WTC11 (cell line): ENCODE measurements at places on chromosomes 4 and X.

DNA sequence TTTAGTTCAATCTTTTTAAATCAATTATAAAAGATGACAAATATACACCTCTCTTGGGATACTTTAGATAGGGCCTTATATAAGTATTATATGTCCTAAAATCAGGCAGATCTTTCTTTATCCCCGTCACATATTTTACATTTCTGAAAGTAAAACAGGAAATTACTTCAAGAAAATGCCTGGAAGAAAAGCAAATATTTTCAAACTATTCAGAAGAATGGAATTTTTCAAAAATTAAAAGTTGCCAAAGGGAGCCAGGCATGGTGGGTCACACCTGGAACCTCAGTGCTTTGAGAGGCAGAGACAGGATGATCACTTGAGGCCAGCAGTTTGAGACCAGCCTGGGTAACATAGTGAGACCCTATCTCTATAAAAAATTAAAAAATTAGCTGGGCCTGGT, 34.4 kb downstream of the MGARP start:
- DNase-seq, result no peak

GRCh38 chr4:7631288-7632014, 196.7 kb upstream of the PSAPL1 start:
- no peak for DNase-seq

DNA sequence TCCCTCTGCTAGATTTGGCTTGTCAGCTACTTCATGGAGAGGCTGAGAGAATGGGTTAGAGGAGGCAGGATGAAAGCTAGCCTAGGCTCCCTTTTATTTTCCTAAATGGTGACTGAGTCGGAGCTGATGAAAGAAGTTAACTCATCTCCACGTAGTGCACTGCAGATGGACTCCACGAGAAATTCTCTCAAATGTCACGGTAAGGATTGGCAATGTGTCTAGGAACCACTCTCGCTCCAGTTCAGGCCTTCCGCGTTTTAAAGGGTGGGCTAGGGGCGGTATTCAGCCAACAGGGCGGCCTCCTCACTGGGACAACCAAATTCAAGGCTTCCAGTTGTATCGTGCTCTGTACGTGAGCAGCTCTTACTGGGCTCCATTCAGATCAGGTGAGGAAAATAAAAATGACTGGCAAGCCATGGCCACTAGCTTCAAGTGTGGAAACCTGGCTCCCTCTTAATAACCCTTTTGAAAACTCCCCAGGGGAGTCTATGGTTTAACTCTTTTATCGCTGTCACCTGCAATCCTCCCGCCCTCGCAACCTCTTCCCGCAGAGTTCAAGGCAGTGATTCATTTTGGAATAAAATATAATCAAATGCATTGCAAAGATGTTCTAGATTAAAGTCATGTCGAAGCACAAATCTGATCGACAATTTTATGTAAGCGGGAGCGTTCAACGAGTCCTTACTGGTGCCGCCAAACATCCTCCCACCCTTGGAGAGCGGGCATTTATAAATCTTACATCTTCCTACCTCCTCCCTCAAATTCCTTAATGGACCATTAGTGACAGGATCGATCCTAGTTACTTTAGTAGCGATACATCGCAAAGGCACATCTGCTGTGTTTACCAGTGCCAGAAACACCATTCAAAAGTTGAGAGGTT, 1.2 kb downstream of the SPOCK3 start:
- DNase-seq, result no peak

GRCh38 chr4:88382621-88383020, 4.0 kb downstream of the HERC6 start:
- DNase-seq, result no peak

- peak; percentile 17 for DNase-seq
Observed at GRCh38 chrX:57227691-57228090, 58.8 kb upstream of the FAAH2 start.

- no peak for DNase-seq
Observed at GRCh38 chr4:101782546-101782945, 8.0 kb upstream of the BANK1 start.

GRCh38 chrX:150533863-150534262, 34.6 kb upstream of the MTM1 start:
- no peak for DNase-seq

DNA sequence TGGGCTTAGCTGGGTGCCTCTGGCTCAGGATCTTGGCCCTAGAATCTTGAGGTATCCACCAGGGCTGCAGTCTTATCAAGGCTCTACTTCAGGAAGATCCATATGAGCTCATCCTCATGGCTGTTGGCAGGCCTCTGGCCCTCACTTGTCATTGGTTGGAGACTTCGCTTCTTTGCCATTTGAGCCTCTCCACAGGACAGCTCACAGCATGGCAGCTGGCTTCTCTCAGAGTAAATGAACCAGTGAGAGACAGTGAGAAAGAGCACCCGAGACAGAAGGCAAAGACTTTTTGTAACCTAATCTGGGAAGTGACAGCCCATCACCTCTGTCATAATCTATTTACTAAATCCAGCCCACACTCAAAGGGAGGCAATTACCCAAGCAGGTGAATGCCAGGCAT, 236.8 kb downstream of the GPAT3 start:
- DNase-seq, result no peak

- no peak for DNase-seq
Observed at GRCh38 chr4:41517747-41518146, 20.2 kb upstream of the LIMCH1 start.

GRCh38 chrX:270848-271367, 10.3 kb upstream of the PLCXD1 start:
- DNase-seq, result peak; percentile 13

DNA sequence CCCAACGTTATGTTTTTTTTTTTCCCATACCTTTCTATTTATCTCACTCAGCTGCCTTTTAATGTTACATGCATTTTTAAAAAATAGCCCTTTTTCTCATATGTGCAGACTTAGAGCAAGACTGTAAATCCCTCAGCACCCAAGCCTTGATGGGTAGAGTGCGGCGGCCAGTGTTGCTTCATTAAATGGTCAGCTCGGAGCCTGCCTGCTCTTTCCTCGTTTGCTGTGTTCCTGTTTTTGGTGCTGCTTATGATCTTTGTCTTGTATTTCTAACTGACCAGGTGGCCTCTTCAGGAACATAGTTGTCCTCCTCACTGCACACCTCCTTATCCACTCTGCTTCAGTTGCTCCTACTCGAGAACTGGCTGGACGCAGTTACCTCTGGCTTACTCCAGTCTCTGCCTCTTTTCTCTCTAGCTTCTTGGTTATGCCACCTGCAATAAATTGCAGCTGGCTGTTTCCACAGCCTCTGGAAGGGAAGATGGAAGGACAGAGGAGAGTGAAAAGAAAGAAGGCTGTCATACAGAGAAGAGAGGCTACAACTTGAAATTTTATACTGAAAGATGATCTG, 10.7 kb downstream of the RBPJ start:
- DNase-seq, result no peak

DNA sequence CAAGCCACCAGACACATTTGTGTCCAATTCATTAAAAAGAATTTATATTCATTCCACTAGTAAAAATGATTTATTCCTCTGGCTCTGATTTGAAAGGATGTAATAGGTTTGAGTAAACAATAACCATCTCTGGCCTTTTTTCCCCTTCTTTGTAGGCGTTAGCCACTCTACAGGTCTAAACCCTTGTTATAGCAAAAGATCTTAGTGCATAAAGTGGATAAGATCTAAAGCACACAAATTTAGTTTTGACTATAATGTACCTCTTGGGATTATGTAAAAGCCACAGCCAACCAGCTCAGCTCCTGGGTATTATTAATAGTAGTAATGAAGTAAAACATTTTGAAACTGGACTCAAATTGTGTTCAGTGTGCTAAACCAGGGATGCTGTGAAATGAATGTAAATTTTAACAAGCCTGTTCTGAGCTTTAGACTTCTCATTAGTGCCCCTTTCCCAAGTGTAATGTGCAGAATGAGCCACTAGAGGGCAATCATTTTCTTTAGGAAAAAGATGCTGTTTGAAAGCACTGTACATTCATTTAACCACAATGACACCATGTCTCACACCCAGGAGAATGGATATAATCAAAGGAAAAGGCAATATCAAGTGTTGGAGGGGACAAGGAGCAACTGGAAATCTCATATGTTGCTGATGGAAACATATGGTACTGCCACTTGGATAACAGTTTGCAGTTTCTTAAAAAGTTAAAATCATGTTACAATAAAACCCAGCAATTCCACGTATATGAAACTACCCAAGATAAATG, 69.7 kb downstream of the KLHL8 start:
- peak; percentile 29 for DNase-seq

GRCh38 chr4:140469791-140470733, 28.0 kb downstream of the MGAT4D start:
- peak; percentile 43 for DNase-seq

DNA sequence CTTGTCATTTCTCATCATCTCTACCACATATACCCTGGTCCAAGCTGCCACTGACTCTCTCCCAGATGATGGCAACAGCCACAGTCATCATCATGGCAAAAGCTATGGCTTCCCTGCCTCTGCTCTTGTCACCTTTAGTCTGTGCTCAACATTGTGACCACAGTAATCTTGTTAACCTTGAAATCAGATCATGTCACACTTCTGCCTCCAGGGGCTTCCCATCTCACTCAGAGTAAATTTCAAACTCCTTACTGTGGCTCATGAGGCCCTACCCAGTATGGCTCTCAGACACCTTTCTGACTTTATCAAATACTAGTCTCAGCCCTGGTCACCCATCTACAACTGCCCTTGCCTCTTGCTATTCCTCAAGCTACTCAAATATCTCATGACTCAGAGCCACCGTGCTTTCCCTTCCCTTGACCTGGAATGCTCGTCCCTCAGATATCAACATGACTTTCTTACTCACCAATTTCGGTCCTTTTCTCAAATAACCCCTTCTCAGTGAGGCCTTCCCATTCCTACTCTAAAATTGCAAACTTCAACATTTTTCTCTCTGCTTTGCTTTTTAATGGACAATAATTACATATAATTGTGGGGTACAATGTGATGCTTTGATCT, 41.1 kb upstream of the STIM2 start:
- DNase-seq, result no peak

- no peak for DNase-seq
Observed at GRCh38 chr4:128796934-128797333, 12.6 kb upstream of the JADE1 start.

GRCh38 chrX:16212024-16212423, 44.7 kb downstream of the MAGEB17 start:
- DNase-seq, result no peak

DNA sequence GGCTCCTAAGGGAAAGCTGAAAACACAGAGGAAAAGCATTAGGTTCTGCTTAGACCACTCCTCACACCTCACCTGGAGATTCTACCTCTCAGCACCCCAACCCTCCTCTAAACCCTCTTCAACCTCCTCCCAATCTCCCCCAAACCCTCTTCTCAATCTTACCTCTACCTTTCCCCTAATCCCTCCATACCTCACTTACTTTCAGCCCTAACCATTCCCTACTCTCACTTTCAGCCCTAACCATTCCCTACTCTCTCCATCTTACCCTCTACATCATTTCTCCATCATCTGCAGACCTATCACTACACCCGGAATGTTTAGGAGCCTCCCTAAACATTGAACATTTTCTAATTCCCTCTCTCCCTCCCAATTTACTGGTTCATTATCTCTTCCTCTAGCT, 3.5 kb downstream of the RTL3 start:
- no peak for DNase-seq

GRCh38 chr4:74934016-74934831, 1.3 kb downstream of the PARM1 start:
- DNase-seq, result peak; percentile 62

DNA sequence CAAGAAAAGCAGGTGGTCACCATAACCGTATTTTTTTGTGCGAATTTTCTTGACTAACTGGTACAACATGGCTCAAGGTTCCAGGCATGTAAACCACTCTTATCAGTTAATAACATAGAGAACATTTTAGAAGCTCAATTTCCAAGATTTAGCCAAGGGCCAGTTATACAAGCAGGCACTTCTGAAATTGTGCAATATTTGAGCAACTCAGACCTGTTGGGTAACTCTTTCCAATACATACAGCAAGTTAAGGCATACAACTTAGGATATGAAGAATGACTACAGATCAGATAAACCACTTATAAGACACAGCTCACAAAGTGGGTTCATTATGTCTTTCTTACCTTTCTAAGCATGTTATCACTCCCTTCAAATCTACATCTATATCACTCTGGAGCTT, 43.9 kb downstream of the ZNF280C start:
- no peak for DNase-seq

DNA sequence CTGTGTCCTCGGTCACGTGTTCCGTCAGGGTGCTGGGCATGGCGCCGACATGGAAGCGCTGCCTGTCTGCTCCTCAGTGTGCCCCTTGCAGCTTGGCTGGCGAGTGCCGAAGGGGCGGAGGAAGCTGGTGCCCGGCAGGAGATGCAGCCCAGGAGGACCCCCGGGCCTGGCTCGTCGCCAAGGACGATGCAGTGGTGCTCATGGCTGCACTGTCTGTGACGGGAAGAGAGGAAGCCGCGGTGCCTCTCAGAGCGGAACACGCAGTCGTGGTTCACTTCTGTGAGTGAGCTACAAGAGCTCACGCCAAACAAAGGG, 38.1 kb downstream of the FGFRL1 start:
- no peak for DNase-seq

GRCh38 chr4:153962311-153963039, 173.6 kb upstream of the SFRP2 start:
- DNase-seq, result no peak

DNA sequence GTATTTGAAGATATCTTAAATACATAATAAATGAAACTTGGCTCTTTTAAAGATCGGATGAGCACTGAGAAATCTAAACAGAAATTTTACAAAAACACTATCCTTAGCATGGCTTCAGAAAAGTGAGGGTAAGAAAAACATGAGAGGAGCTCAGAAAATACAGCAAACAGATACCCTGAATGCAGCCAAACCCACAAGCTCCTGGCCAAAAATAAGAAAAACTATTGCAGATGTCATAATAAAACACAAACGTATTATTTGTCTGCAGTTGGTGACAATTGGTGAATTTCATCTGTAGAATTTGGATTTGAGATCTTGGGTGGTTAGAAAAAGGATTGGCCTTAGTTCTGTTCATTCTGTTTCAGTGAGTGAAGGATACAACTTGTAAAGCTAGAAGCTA, 603.9 kb downstream of the INPP4B start:
- no peak for DNase-seq

DNA sequence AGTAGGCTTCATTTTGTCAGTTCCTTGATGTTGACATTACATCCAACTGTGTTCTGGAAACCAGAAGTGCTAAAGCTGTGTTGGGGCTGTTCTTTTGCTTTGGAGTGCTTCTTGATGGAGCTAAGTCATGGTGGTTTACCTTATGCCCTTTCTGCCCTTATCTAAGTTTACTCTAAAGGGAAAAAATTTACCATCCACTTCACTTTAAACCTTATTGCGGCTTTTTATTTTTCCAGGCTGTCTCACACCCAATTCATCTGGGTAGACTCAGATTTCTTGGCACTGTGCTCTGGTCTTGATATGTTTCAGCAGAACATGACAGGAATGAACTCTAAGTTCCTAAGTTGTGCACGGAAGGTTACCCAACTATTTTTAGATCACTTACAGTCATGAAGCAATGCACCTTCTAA, 104.7 kb upstream of the TTC29 start:
- DNase-seq, result no peak

- DNase-seq, result no peak
Observed at GRCh38 chrX:153772316-153773217, 8.3 kb upstream of the SRPK3 start.
